ENCODE measurements at places on chromosomes 16 and 17.

DNA sequence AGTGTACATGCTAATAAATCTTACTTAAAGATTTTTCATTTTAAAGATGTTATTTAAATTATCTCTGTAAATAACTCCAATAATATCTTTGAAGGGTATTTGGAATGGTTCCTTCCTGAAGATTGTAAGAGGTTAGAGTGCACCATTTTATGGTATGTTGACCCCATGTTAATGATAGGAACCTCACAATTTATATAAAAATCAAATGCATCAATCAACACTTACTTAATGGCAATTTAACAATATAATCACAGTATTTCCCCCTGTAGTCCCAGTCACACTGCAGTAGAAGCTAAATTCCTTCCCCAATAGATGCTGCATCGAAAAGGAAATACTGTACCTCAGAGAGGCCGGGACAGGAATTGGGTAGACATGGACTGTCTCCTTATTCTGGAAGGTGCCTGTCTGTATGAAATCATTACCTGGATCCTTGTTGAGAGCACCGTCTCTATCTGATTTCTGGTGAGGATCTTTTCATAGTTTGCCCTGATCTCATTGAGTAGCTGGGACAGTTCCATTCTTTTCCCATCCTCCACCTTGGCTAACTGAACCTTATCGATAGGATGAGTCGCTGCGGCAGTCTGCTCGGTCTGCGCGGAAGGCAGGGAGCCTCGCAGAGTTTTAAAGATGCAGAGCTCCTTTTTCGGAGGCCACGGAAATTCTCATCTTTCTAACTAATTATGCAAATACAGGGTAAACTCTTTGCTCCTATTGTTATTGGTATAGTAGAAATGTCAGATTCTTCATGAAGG lies at the start of gene KRT222:
TSS of gene KRT222 (minus strand) at position 596 of the 752 bp plus-strand sequence. CDS start at position 518, 78 bp downstream.
- no peak for DNase-seq

DNA sequence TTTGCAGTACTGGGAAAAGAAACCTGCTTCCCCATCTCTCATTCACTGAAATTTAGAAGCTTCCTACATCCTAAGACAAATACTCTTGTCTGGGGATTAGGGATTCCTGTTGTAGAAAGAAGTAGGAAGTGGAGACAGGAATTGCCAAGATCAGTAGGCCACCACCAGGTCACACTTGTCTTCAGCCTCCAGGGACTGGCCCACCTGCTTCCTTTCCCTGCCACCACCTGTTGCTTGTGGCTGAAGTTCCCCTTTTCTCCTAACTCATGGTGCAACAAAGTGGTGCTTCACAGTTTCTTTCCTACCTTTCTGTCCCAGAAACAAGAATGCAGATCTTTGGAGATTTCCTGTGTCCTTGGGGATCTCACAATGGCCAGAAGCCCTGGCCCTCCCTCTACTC lies 82.4 kb downstream of the WNT3 start:
- no peak for DNase-seq

DNA sequence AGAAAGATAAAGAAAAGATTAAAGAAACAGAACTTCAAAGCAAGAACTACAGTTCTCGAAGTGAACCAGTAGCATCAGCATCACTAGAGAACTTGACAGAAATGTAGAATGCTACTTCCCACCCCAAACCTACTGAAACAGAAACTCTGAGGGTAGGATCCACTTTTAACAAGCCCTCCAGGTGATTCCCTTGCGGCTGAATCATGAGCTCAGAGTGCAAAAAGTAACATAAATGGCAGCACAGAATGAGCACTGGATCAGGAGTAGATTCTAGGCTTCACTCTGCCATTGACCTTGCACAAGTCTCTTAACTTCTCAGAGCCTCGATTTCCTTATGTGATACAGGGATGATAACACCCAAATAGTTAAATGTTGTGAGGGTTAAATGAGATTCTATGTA lies 5.8 kb downstream of the TOM1L2 start:
- DNase-seq, result no peak

- no peak for DNase-seq
These were observed 293.4 kb downstream of the XYLT1 start for GRCh38 chr16:17177242-17177958.

DNA sequence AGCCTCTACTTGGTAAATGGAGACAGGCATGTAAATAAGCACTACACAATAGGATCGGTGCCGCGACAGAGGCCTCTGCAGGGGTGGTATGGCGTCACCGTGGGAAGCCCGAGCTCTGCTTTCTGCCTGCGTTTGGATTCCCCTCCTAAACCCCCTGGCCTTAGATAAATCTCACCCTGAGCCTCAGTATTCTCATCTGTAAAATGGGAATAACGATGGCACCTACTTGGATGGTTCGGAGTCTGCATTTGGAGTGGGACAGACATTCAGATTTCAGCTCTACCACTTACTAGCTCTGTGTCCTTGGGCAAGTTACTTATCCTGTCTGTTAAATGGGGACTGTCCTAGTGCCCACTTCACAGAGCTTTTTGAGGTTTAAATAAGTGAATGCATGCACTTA lies 42.8 kb upstream of the TNRC6A start:
- DNase-seq, result peak; percentile 5

DNA sequence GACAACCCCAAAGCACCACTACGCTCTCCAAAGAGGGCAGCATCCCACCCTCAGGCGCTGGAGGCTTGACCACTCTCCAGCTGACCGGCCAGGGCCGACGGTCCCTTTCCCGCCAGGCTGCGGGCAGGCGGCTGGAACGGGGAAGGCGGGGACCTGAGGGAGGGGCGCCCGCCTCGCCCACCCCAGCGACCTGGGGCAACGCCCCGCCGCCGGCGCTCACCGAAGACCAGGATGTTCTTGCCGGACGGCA lies 431 bp downstream of the DYNC1LI2 start:
- peak; percentile 34 for DNase-seq

DNA sequence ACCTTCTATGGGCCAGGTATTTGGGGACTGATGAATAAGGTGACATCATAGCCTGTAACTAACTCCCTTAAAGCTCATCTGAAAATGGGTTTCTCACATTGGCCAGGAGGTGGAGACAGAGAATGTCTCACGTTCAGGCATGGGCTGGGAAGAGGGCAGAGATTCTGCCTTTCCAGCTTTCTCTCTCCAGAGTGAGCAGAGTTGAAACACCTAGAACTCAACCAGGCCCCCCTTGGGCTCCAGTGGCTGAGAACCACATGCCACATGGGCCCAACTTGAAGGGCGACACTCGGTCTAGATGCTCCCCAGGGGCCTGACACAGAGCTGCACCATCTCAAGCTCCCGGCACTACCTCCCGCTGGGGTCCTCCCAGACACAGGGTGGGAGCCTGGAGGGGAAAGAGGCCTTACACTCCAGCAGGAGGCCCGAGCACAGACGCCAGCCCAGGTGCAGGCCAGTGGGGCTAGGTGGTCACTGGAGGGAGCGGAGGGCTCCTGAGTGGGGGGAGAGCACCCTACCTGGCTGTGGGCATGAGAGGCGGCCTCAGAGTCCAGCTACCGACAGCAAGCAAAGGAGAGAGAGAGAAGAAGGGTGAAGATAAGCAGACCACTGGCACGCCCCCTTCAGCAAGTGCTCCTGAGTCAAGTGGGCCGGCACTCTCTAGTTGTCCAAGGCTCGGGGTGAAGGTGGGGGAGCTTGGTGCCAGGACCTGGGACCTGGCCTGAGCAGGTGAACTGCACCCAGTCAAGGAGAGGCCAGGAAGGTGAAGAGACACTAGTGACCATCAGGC lies 55.9 kb downstream of the MYO18A start:
- peak; percentile 39 for DNase-seq

DNA sequence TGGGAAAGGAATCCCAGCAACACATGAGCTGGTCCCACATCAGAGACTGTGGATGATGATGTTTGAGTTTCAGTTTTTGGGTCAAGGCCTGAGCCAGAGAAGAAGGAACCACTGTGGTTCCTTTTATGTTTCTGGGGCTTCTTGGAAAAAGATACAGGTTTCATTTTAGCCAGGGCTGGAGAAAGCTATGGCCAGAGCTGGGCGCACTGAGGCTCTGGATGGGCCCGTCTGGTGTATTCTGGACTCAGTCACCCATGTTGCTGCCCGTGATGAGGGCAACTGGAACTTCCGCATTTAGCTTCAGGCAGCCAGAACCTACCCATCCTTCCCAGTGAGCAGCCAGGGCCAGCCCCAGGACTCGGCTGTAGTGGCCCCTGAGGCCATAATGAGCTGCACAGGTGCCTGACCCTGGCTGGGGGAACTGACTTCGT lies 15.0 kb upstream of the PITPNA start:
- no peak for DNase-seq

- no peak for DNase-seq
These were observed 57.8 kb upstream of the CDYL2 start for GRCh38 chr16:80862160-80862705.

- DNase-seq, result no peak
These were observed 2.1 kb downstream of the MC1R start for GRCh38 chr16:89920723-89921122.

DNA sequence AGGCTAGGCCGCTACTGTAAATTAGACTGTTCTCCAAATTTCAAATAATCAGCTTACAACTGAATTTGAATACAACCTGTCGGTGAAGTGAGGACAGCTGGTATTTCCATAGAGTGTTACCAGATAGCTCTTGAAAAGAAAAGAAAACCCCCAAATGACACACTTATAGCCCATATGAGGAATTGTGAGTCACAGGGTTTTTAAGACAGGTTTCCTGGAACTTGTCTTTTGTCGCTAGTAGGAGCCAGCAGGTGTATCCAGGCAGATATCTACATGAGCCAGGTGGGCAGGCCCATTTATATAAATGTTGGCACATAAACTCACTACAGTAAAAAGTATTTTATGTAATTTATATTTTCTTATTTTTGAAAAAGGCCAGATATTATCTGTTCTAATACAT lies 24.0 kb downstream of the TNRC6A start:
- DNase-seq, result no peak

All from neural crest cell (in vitro differentiated cells).